Foreskin fibroblast (primary cell): ENCODE measurements at places on chromosomes 12 and 14.

DNA sequence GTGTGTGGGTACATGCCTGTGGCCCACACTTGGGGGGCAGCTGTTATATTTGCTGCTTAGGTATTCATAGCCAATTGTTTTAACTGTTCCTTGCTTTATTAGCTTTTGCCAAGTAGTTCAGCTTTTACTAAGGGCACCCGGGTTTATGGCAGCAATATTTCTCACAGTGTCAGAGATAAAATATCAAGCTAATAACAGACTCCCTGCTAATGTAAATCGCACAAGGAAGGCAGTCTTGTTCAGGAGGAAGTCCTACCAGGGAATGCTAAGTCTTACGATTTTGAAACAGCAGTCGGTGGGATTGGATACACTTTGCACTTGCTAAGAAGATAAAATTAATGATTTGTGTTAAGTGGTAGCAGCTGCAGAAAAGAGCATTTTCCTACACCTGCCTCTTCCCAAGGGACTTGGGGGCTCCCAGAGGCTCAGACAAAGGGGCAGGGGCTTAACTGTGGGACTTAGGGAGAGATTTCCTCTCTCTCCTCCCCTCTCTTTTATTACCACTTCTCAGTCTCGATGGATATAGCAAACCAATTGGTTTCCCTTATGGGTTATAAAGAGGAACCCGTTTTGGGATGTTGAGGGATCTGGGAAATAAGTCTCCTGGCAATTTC, 175.1 kb downstream of the NRXN3 start:
- DNase-seq = no peak

DNA sequence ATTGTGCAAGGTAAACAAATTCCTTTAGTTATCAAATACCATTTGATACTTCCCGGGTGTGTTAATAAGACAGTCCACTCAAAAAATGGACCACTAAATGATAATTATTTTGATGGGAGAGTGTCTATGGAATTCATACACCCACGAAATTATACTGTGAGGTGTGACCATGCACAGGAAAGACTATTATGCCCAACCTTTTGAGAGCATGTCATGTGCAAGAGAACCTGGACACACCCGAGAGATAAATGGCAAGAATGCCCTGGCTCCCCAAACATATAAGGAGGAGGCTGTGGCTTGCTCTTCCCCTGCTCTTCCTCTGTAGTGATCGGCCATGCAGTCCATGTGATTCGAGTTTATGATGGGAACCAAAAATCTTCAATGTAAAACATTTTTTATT, 119.5 kb upstream of the BCL2L14 start:
- DNase-seq = no peak

DNA sequence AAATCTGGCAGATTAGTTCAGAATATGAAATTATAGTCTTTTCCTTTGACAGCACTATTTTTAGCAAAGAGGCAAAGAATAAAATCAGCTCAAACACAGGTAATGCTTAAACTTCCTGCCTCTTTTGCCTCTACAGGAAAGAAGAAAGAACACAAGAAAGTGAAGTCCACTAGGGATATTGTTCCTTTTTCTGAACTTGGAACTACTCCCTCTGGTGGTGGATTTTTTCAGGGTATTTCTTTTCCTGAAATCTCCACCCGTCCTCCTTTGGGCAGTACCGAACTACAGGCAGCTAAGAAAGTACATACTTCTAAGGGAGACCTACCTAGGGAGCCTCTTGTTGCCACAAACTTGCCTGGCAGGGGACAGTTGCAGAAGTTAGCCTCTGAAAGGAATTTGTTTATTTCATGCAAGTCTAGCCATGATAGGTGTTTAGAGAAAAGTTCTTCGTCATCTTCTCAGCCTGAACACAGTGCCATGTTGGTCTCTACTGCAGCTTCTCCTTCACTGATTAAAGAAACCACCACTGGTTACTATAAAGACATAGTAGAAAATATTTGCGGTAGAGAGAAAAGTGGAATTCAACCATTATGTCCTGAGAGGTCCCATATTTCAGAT, 17.4 kb downstream of the TMPO start:
- peak; percentile 75 for DNase-seq

DNA sequence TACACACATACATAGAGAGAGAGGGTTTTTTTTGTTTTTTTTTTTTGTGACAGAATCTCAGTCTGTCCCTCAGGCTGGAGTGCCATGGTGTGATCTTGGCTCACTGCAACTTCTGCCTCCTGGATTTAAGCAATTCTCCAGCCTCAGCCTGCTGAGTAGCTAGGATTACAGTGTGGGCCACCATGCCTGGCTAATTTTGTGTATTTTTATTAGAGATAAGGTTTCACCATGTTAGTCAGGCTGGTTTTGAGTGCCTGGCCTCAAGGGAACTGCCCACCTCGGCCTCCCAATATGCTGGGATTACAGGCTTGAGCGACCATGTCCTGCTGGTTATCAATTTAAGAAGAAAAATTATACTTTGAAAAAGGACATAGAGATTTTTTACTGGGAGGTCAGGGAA, 710.6 kb downstream of the SLC6A15 start:
- peak; percentile 2 for DNase-seq

DNA sequence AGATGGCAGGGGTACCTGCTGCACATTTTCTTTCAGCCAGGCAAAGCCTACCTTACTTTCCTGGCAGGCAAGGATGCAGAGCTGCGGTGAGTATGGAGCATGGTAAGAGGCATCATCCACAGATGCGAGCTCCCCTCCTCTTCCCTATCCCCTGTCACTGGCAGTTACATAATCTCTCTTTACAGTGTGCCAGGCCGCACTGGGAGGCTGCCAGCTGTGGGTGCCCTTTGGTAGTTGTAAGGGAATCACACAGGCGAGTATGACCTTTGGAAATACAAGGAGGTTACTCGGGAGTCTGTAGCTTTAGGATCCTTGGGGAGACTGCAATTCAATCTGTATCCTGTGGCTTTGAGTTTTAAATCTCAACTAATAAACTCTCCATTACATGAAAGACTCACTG, 132.5 kb downstream of the KTN1 start:
- DNase-seq = no peak

- no peak for DNase-seq
Measured at GRCh38 chr12:86543716-86544115, 287.5 kb upstream of the MGAT4C start.

DNA sequence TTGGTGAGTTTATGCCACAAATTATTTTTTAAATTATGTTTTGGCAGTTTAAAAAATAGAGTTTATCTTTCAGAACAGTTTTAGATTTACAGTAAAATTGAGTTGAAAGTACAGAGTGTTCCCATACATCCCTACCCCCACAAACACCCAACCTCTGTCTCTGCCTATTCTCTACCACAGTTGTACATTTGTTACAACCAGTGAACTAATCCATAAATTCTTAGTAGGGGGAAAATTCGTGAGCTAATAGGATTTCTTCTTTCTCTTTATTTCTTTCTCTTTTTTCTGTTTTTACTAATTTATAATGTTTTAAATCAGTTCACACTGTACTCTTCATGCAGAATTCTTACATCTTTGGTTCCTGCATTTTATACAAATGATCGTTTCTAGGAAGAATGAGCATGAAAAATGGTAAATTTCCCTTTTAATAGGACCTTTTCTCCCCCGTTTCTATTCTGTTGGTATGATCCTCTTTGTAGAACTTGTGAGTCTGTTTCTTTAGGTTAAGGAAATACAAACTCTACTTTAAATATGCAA, 56.7 kb downstream of the MIPOL1 start:
- no peak for DNase-seq

GRCh38 chr12:5792343-5792742, 152.7 kb downstream of the ANO2 start:
- DNase-seq = no peak

DNA sequence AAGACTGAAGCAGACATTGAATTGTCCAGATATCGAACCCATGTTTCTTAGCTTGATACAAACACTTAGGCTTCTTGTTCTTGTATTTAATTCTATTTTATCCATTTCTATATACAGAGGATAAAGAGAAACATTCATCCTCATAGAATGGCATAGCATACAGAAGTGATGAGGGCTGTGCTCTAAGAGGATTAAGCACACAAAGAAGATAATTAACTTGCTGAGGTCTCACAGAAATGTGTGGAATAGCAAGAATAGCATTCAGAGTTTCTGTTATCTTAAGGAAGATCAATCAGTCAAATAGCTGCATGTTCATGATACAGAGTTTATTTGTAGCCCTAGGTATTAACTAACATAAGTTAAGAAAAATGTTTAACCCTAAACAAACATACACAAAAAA, 27.3 kb upstream of the STRAP start:
- DNase-seq = no peak

GRCh38 chr14:66979101-66979974, 209.9 kb upstream of the GARIN2 start:
- peak; percentile 6 for DNase-seq

GRCh38 chr12:47881826-47882427, 22.9 kb downstream of the VDR start:
- DNase-seq = peak; percentile 99

DNA sequence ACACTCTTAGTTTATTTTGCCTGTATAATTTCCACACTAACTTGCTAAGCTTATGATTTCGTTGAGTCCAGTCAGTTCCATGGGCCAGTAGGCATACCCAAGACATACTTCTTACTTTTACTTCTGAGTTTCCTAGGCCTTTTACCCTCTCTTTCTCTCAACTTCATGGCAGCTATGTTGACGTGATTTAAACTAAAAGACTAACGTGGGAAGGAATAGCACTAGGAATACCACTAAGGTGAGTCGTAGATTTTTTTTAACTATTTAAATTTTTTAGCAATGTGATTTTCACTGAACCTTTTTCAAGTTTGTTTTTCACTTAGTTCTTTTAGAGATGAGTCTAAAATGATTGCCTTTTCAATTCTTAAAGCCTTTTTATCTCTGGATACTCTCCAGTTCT, 793.5 kb upstream of the NOVA1 start:
- DNase-seq = no peak

DNA sequence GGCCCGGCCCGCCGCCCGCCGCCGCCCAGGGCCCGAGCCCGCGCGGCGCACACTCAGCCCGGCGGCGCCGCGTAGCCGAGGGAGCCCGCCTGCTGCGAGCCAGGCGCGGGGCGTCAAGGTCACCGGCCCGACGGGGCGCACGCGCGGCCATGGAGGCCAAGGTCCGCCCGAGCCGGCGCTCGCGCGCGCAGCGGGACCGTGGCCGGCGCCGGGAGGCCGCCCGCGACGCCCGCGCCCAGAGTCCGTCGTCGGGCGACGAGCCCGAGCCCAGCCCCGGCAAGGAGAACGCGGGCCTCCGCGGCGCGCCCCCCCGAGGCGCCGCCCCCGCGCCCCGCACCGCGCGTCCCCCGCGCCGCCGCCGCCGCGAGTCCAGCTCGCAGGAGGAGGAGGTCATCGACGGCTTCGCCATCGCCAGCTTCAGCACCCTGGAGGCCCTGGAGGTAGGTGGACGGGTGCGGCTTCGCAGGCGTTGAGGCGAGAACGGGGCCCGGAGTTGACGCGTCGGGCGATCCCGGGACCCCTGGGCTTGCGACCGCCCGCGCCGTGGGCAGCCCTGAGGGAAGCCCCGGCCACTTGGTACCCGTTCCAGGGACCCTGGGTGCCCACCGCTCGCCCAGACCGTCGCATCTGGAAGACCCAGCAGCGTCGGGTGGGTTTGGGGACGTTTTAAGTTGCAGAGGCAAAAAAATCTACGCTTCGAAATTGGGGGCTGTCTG, 629 bp downstream of the FBRSL1 start:
- DNase-seq = peak; percentile 17

GRCh38 chr12:99372257-99372920, 275.2 kb upstream of the GARIN6 start:
- DNase-seq = no peak

DNA sequence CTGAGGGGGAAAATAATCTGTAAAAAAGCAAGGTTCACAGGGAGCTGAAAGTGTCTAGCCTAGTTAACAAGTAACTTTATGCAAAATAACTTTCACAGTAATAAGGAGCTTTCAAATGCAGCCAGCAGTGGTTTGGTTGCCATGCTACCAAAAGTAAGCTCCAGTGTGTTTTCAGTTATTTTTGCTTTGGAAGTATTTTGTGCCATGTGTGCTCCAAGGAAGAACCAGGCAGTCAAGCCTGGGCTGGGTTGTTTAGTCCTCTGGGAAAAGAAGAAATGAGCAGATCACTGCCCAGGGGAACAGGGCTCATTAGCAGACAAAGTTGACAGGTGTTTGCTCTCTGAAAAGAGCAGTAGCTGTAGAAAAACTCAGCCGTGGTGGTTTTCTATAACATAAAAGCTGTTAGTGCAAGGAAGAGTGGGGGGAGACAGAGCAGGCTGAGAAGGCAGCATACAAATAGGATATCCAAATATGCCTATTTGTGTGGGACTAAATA, 92.8 kb upstream of the TMTC2 start:
- no peak for DNase-seq

- DNase-seq = no peak
Measured at GRCh38 chr14:74667758-74668157, 45.1 kb downstream of the AREL1 start.

DNA sequence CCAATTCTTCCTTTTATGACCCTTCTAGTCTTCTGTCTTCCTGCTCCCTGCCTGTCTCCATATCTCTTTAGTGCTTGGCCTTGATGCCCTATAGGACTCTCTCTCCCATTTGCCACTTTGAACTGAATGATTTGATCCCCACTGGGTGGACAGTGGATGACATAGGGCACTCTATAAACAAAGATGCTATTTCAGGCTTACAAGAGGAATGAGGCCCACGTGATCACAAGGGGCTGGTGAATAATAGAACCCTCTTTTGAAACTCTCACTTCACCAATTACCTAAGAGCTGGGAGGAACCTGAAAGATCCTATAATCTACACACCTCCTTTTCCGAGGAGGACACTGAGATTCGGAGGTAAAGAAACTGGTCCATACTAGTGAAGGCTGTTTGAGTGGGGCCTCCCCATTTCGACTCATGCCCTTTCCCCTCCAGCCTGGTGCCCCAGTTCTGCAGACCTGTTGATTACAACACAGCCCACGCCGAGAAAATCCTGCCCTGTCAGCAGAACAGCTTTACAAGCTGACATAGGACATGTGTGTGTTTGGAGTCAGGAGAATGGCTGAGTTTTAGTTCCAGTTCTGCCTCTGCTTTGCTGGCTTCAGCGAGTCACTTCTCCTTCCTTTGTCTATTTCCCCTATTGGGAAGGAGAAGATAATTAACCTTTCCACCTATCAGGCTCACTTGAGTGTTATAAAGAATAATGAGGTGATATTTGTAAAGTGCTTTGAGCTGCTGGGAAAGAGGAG, 400.3 kb downstream of the ZFP36L1 start:
- DNase-seq = peak; percentile 52

DNA sequence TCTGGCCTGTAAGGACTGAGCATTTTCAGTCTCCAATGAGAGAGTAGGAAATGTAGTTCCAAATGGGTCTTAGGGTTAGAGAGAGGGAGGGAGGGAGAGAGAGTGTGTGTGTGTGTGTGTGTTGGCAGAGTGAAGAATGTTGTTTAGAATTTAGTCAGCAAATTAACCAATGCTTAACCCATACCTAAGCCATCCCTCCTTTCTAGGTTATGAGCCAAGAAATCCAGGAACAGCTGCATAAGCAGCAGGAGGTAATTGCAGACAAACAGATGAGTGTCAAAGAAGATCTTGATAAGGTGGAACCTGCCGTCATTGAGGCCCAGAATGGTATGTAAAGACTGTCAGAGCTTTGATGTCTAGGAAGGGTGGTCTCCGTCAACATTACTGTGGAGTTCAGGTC, 56.9 kb downstream of the HSP90AA1 start:
- DNase-seq = no peak

GRCh38 chr12:19546027-19546426, 106.7 kb downstream of the AEBP2 start:
- peak; percentile 68 for DNase-seq
